CD14-positive monocyte (primary cell): ENCODE measurements at places on chromosomes 7 and 10.

DNA sequence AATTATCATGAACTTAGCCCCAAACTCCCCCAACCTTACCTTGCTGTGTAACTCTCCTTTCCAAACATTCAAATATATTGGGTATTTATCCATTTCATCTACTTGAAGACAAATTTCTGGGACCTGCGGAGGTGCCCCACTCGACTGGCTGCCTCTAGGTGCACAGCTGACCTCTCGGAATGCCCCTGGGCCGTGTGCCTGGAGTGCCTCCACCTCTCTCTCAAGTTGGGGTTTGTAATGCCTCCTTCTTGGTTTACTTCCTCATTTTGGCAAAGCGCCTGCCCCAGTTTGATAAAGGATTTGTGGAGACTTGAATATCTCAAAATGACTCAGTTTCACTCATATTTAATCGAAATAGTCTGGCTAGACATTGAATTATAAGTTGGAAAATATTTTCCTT, 16.6 kb downstream of the ZNF777 start:
- DNase-seq = no peak

DNA sequence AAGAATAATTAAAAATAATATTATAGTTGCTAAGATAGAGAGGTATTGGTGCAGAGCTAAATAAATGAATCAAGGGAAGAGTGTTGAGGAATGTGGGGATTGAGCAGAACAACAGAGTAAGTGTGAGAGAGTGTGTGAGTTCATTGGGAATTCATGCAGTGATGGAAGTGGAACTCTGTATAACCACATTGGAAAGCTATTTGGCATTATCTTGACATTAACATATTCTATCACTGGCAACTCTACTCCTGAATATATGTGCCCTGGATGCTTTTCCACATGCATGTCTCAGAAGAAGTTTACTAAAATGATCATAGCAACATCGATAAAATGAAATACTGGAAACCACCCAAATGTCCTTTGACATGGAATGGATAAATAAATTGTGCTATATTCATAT, 164.1 kb downstream of the SEMA3E start:
- DNase-seq = no peak

DNA sequence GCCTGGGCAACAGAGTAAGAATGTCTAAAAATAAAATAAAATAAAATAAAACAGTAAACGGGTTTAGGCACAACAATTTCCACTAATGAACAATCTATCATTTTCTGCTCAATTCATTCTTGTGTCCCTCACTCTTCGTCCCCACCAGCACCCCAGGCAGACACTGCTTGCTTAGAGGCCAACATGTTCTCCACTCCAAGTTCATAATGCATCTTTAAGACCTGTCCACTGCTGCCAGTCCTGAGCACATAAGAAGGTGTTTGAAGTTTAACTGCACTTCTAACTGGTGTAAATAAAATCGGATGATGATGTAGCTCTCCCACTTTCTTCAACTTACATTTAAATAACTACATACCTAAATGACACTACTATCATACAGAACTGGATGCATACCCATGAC, 13.2 kb downstream of the PDLIM1 start:
- no peak for DNase-seq

DNA sequence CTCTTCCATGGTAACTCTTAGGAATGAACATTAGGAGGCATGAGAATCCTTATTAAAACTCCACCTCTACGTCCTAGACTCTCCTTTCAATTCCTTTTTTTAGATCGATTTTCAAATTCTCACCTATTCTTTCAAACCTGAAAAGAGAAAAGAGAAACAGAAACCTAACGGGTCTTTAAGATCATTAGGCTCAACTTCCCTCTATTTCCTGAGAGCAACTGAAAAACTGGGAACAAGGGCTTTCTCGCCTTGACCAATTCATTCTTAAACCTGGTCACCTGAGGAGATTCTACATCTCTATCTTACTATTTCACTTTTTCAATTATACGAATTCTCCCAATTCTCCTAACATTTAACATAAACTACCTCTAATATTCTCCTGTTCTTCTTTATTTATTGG, 2.8 kb downstream of the TFEC start:
- peak; percentile 52 for DNase-seq

GRCh38 chr10:3241274-3241921, 68.8 kb upstream of the PITRM1 start:
- DNase-seq = no peak

GRCh38 chr7:81810476-81811155, 40.8 kb upstream of the HGF start:
- DNase-seq = peak; percentile 47

DNA sequence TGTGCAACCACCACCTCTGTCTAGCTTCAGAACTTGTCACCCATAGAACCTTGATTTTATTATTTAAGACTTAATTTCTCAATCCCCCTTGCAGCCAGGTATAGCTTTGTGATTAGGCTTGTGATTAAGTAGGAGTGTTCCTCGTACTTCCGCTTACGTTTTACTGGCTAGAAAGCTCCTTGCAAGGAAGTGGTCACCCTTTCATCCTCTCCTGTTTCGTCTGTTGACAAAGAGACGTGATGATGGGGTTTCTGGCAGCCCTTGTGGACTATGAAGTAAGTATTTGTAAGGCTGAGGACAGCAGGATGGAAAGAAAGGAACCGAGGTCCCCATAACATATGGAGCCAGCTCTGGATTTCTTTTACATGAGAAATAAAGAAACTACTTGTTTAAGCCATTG, 86.5 kb upstream of the KDM7A start:
- DNase-seq = peak; percentile 55

DNA sequence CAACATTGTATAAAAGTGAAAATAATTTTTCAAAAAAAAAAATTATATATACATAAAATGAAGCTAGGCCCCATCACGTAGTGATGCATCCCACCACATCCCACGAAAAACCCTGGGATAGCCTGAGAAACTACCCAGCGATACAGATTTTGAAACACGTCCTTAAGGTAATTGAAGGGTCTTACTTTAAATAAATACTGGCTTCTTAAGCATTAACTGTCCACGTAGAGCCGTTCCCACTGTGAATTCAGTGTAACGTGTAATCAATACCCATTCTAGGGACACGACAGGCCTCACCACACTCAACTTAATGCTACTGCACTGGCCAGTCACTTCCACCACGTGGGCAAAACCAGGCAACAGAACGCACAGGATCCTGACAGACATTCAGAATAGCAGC, 4.0 kb downstream of the ANKRD61 start:
- DNase-seq = no peak
